ENCODE measurements at places on chromosomes 5 and 9.

GRCh38 chr9:119053070-119053469 is 316.2 kb downstream of the BRINP1 start:
- DNase-seq: no peak

DNA sequence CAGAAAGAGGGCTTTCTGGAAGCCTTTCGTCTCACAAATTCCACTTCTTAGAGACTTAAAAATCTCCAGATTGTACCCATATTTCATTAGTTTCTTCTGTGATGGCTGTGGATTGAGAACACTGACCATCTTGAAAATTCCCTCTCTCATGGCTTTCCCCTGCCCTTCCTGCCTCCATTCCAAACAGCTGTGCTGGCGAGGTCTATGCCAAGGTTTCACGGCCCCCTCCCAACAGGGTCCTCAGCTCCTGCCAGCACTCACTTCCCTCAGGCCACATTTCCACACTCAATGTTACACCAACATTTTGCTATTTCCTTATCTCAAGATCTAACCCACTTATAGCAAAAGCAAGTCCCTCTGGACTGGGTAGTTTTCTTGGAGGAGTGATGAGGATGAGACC is 40.3 kb upstream of the EQTN start:
- DNase-seq: no peak

- no peak for DNase-seq
Observed at GRCh38 chr9:120730654-120731514, 16.6 kb upstream of the MEGF9 start.

GRCh38 chr9:119221276-119221675 is 148.0 kb downstream of the BRINP1 start:
- no peak for DNase-seq

GRCh38 chr9:99129091-99129490 is 24.2 kb downstream of the TGFBR1 start:
- no peak for DNase-seq

- DNase-seq: no peak
Observed at GRCh38 chr5:144169904-144170275, 569 bp downstream of the YIPF5 start.

DNA sequence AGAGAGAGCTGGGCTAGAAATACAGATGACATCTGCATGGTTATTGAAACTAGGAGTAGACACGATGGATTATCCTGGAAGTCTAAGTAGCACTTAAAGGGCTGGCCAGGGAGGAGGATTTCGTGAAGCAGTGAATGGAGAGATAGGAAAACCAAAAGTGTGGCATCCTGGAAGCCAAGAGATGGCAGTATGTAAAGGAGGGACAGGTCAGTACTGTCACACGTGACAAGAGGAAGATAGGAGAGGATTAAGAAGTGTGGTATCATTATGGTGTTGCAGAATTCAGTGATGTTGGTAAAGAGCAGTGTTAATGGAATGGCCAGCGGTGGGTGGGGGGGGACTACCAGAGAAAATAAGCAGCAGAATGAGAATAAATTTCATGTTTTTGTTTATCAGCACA is 11.7 kb downstream of the RAD23B start:
- no peak for DNase-seq

GRCh38 chr9:133631111-133631510 is 5.1 kb upstream of the DBH start:
- no peak for DNase-seq

GRCh38 chr5:6321078-6321477 is 57.3 kb downstream of the MED10 start:
- no peak for DNase-seq

DNA sequence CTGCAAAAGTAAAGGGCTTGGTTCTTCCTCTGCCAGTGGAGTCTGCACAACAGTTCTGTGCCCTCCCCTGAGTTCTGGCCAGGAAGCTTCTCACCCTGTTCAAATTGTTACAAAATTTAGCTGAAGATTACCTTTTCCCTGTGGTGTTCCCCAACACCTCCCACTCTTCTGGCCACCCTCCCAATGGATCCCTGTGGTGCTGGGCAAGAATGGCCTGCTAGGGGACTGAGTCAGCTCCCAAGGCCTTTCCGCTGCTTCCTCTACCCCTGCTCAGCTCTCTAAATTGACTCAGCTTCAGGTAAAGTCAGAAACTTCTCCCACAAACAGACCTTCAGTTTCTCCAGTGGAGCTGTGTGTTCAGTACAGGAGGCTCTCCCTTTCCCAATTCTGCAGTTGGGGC is 186.0 kb downstream of the NR2F1-AS1 start:
- no peak for DNase-seq

- no peak for DNase-seq
Observed at GRCh38 chr9:79946712-79947111, 374.9 kb downstream of the TLE4 start.

- DNase-seq: no peak
Observed at GRCh38 chr5:31806561-31806960, 167.6 kb downstream of the PDZD2 start.

- no peak for DNase-seq
Observed at GRCh38 chr5:92470770-92471169, 1087.7 kb upstream of the ARRDC3 start.

DNA sequence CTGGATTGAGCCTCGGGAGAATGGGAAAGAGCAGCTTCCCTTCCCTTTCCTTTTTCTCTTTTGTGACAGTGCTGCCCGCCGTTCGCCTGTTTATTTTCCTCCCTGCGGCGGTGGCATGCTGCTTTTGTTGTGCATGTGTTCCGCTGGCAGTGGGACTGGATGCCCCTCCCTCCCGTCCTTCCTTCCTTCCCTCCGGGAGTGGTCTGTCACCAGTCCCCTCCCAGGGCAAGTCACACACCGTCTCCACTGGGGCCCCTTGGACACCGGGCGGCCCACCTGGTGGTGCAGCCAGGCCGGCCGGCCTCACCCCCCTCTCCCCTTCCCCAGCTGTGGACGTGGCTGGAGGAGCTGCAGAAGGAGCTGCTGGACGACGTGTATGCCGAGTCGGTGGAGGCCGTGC is 214.7 kb downstream of the TRIO start:
- no peak for DNase-seq

DNA sequence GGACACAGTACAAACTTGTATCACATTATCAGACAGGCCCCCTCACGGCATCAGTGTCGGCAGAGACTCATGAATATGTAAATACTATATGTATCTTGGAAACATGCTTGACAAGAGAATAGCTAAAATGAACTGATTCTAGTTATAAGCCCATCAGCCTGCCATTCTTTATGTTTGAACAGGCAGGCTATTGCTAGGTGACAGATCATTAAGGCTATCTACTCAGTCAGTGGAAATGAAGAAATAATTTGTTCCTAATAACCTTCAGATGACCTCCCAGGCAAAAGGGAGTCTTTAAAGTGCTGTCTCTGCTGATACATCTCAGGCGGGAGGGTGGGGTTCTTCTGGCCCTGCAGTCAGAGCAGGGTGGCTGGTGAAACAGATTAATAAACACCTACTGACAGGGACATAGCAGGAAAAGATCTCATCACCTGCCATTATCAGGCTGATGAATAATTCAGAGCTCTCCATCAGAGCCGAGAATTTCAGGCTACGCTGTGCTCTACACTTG is 394.2 kb downstream of the RASEF start:
- no peak for DNase-seq

DNA sequence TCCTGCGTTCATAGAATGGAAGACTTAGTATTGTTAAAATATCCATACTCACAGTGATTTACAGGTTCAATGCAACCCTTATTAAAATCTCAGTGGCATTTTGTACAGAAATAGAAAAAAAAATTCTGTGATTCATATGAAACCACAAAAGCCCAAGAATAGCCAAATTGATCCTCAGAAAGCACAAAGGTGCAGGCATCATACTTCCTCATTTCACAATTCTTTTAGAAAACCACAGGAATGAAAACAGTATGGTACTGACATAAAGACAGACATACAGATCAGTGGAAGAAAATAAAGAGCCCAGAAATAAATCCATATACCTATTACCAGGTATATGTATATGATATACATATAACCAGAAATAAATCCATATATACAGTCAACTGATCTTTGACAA is 86.8 kb upstream of the MEGF10 start:
- DNase-seq: no peak

DNA sequence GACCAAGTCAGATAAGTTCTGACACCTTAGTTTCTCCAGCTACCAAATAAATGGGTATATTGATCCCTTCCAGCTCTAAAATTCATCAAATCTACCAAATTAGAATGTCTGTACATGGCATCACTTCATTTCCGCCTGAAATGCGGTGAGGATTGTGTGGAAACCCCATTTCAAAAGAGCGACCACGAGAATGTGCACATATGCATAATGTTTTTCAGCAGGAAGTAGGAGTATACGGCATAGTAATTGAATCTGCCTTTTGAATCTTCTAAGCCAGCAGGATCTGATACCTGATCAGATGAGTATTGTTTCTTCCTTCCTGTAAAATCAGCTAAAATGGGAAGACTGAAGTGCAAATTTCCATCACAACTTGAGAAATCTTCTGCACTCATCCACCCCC is 418.6 kb downstream of the TMEM38B start:
- no peak for DNase-seq

GRCh38 chr9:99811598-99812383 is 9.9 kb upstream of the NR4A3 start:
- DNase-seq: peak; percentile 26

DNA sequence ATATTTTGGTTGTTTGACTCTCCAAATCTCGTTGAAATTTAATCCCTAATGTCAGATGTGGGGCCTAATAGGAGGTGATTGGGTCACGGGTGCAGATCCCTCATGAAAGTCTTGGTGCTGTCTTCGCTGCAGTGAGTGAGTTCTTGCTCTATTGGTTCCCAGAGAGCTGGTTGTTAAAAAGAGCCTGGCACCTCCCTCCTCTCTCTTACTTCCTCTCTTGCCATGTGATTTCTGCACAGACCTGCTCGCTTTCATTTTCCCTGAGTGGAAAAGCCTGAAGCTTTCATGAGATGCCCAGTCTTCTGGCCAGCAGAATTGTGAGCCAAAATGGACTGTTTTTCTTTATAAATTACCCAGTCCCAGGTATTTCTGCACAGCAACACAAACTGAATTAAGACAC is 221.6 kb downstream of the MAT2B start:
- no peak for DNase-seq

GRCh38 chr9:130680836-130681768 is 12.5 kb upstream of the EXOSC2 start:
- peak; percentile 84 for DNase-seq

GRCh38 chr5:139271201-139272027 is 22.1 kb upstream of the MATR3 start:
- DNase-seq: no peak

- DNase-seq: no peak
Observed at GRCh38 chr5:32454821-32455220, 10.3 kb upstream of the ZFR start.

DNA sequence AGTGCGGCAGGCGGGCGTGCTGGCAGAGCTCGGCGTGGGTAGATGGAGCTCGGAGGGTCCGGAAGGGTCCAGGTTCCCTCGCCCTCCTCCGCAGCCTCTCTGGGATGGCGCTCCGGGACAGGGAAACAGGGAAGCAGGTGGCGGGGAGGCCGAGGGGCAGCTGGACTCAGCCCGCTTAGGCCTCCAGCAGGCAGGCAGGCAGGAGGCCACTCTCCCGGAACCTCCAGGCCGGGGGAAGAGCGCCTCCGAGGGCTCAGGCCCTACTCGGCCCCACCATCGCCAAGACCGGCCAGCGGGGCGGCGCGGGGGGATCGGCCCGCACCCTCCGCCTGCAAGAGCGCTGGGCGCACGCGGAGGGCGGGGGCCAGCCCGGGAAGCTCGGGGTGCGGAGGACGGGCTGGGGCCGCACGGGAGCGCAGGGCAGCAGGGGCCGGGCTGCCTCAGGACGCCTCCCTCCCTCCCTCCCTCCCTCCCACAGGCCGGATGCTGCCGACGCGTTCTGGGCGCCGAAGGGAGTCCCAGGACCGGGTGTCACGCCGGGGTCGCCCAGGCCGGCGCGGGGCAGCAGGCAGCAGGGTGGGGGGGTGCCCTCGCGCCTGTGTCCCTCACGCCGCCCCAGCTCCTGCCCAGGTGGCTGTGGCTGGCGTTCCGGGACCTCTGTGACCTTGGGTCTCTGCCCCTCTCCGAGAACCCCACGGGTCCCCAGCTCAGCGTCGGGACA is 977 bp downstream of the MGAT4B start:
- peak; percentile 62 for DNase-seq

DNA sequence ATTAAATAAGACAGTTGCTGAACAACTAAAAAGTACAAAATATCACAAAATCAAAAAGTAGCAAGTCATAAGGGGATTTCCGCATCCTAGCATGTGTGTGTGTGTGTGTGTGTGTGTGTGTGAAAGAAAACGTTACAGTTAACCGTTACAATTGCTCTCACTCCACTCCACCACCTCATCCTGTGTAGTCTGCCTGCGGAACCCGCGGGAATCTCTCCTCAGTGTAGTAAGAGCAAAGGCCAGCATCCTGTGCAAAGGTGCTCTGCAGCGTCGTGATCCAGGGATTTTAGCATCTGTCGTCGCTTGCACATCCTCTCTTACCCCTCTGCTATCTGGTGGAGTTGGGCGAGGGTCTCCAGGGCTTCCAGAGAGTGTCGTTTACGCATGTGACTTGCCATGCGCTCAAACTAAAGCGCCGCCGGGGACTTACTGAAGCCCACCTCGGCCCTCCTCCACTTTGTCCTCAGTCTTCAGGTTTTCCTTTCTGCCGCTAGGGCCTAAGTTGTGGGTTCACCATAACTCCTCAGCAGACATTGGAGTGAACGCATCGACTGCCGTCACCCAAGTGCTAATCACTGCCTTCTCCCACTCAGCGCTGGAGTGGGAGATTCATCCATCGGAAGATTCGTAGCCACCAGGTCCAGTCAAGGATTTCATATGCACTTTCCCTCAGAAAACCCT is 3.9 kb downstream of the CDKN2B start:
- peak; percentile 11 for DNase-seq

DNA sequence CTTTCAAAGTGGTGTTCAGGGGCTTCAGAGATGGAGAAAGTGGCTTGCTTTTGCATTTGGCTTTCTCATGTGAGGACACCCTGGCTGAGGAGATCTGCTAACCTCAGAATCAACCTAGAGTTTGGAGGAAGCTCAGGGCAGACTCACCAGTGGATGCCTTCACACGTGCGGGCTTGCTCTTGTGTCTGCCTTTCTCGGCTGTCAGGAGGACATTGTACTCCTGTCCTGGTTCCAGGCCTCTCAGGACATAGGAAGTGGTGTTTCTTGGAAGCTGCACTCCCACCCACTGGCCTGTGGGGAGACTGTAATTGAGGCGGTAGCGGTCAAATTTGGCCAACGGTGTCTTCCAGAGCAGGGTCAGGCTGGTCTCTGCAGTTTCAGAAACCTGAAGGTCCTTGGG is 44.5 kb downstream of the TNC start:
- DNase-seq: no peak

GRCh38 chr9:114025196-114025753 is 52.8 kb downstream of the AMBP start:
- DNase-seq: no peak

DNA sequence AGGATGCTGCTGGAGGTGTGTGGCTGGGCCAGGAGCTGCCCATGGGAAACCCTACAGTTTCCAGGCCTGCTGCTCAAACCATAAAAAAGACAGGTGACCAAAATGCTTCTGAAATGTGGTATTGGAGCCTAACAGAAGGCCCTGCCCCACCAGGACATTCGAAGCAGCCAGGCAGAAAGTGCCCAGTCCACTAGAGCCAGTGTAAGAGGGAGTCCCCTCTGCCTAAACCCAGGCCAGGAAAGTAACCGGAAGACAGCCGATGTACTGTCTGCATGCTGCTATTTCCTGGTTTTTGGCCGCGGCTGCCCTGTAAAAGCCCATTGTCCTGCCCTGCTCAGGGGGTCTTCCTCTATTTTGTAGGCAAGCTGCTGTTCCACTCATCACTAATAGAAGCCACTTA is 150.7 kb upstream of the IRX2 start:
- DNase-seq: no peak

- DNase-seq: no peak
Observed at GRCh38 chr9:83701286-83701685, 6.5 kb downstream of the UBQLN1 start.

- no peak for DNase-seq
Observed at GRCh38 chr9:128992995-128993394, 35.1 kb downstream of the SH3GLB2 start.

Data from stimulated activated CD4-positive, alpha-beta T cell treated with anti-CD3 and anti-CD28 coated beads, Interleukin-15, amount 100 ng/mL, for 24 hours (primary cell).